AG08396 (cell line): ENCODE measurements at places on chromosomes 7 and 10.

- DNase-seq, result no peak
Measured at GRCh38 chr7:29139191-29139590, 7.1 kb downstream of the CPVL start.

DNA sequence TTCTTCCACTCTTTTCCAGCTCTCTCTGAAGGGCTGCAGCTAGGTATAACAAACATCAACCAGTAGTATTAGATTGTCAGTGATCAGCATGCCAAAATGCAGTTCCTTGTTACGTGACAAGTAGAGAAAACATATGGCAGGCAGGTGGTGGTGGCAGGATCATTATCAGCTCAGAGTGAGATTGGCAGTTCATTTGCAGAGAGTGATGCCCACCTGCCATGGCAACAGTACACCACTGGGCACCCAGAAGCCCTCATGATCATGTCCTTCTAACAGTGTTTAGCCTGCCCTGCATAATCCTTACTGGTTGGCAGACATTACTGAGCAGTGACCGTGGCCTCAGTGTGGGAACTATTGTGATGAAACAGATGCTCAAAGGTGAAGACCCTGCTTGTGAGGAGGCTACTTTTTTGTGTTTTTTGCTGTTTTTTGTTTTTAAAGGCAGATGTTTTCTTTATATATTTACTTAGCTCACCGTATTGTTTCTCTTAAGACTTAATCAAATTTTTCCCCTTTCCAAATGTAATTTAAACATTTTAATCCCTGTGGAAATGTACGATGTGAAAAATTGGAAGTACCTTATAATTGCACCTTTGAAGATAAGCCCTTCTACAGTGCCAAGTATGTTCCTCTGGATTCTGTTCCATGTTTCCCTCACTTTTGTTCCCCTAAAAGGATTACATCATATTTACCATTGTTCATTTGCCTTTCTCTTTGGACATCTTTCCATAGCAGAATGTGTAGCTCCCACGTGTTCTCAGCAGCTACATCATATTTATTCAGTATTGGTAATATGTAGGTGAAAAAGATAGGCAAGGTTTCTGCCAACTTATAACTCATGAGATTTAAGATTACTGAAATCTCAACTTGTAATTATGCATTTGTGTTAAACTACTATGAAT is 179.6 kb downstream of the SND1 start:
- no peak for DNase-seq

- no peak for DNase-seq
Measured at GRCh38 chr7:55488216-55488615, 84.1 kb downstream of the VOPP1 start.

DNA sequence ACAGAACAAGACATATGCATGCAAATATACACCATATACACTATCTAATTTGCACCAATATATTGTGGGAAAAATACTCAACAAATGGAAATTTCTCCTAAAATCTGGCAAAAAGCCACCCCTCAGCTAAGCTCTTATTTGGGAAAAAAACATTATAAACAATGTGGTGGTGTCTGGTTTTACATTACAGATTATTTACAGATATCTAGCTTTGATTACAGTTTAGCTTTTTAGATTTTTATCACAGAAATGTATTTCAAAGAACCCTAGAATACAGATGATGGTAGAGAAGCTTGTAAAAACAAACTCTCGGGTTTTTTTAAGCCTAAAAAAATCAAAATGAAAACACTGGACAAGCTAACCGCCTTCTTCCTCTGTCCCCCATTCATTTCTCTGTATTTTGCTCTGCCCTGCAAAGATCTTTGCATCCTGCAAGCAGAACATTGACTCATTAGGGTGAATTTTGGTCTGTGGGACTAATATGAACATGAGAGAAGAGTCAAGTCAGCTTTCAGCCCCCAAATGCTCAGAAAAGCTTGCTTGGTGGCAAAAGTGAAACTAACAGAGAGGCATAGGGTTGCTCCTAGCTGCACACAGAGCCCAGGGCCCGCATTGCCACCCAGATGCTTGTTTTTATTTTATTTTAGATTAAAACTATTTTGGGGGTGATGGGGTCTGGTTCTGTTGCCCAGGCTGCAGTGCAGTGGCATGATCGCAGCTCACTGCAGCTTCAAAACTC is 88.8 kb upstream of the LYZL1 start:
- no peak for DNase-seq

DNA sequence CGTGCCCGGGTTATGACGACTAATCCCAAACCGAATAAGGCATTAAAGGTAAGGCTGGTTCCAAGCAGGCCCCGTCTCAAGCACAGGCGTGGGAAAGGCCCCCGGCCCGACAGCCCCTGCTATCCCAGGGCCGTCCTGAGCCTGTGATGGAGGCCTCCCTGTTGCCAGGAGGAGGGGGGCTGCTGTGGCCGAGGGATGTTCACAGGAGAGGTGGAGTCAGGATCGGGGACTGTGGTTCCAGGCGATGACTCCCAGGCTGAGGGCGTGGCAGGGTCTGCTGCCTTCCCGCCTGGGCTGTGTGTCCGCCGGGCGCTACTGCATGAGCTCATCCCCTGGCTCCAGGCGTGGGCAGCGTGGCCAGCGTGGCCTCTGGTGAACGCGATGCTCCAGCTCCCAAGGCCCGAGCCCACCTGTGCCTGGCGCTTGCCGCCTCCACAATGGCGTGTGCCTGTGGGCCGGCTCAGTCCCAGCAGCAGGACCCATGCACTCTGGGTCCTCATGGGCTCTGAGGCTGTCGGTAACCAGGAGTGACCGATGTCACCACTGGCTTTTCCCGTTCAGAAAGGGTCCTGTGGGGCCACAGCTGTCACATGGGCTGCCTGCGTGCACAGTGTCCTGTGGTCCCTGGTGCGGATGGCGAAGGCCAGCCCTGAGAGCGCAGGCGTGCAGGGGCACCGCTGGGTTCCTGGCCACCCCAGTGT is 8.8 kb downstream of the MAFK start:
- no peak for DNase-seq

- DNase-seq, result no peak
Measured at GRCh38 chr10:89867964-89868363, 166.6 kb downstream of the KIF20B start.

DNA sequence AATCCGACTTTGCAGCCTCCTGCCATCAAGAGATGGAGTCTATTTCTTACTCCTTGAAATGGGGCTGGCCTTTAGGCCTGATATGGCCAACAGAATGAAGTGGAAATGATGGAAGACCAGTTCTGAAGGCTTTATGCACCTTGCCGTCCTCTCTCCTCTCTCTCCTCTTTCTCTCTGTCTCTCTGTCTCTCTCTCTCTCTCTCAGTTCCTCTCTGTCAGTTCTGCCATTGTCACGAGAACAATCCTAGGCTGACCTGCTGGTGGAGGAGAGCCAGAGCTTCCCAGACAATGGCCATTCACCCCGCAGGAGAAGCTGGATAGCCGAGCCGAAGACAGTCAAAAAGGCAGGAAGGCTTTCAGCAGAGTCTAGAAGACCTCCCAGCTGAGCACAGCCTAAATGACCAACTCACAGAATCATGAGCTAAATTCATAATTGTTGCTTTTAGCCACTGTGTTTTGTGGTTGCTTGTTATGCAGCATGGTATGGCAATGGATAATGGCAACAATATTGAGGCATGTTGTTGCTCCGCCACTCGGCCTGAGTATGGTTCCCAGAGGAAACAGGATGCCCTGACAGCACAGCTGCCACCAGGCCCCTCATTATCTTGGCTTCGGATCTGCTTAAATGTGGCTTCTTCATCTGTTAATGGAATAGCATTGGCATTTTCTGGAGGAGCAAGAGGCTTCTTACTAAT is 35.5 kb downstream of the FRMPD2 start:
- no peak for DNase-seq

DNA sequence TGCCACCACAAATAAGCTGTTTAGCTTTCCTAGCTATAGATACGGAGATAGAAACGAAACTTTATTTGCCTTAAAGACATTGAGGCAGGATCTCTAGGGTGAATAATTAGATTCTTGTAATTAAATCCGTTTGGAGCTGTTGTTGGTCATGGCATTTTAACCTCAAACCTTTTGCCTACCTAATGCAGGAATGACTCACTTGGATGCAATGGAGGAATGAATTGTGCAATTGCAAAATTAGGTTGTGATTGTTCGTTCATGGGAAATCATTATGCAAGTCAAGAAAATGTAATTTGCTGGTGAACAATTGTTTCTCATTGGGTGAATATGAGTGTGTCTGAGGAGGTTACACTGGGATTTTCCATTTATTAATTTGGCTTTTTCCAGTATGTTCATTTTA is 703.5 kb downstream of the GATA3 start:
- no peak for DNase-seq

- no peak for DNase-seq
Measured at GRCh38 chr7:127393368-127394058, 1.0 kb upstream of the ZNF800 start.

GRCh38 chr10:132806110-132806509 is 20.2 kb upstream of the NKX6-2 start:
- DNase-seq, result no peak

DNA sequence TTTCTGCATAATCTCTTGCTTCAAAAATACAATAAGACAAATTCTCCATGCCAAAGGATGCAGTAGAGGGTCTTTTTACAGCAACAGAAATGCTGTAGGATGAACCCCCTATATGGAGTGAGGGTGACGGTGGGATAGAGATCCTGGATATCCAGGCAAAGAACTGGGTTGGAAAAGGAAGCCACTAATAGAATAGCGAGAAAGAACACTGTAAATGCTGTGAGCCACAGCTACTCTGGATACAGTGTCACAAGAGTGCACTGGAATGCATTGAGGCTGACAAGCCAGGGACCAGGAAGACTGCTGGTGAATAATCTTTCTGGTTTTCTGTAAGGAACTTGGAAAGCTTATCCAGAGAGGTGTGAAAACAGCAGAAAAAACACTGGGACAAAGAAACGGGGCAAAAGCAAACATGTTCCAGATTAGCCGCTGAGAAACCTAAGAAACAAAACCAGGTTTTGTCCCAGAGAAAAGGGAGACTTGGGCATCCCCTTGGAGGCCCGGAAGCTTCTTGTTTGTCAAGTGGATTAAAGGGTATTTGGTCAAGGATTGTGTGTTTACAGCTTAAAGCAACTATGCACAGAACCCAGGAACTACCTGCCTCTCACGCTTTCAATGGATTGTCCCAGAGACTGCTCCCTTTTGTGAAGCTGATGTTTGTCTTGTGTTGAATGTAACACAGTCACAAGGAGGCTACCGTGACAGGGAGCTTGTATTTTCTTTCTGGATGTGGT is 6.2 kb upstream of the MSMB start:
- DNase-seq, result no peak

DNA sequence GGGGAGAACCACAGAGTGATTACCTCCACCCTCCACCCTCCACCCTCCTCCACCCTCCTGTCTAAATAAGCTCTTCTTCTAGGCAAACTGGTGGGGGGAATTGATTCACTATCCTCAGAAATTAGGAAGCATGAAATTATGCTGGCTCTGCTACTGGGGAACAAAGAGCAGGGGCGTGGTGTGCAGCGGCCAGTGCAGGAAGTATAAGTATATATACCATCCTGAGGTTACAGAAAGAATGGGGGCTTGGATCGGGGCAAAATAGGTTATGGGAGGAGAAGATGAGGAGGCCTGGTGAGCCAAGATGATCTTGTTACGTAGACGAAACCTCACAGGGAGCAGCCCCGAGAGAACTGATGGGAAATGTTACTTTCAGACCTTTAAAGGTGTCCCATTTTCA is 49.1 kb downstream of the SYPL1 start:
- no peak for DNase-seq

DNA sequence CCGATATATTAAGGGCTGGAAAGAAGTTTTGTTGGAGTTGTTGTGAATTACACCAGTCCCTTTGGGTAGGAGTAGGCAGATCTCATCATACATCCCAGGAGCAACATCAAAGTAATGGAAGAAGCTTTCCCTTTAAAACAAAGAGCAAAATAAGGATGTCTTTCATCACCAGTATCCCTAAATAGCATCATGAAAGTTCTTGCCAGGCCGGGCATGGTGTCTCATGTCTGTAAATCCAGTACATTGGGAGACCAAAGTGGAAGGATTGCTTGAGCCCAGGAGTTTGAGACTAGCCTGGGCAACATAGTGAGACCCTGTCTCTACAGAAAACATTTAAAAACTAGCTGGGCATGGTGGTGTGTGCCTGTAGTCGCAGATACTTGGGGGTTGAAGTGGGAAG is 38.7 kb downstream of the LRRC20 start:
- DNase-seq, result no peak

DNA sequence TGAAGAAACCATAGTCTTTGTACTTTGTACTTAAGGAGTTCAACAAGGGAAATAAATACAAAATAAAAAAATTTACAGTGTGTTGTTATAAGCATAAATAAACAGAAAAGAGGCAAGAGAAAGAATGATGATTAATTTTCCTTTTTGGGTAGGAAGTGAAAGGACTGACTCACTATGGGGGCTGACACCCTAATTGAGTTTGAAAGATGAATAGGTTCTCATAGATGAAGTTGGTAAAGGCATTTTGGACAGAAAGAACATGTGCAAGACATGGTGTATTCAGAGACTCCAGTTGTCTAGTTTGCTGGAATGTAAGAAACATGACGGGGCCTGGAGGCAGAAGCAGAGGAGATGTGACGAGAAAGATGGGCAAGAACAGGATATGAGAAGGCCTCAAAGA is 83.7 kb downstream of the VPS50 start:
- DNase-seq, result no peak

GRCh38 chr7:108291791-108292440 is 161.8 kb upstream of the LAMB4 start:
- no peak for DNase-seq

DNA sequence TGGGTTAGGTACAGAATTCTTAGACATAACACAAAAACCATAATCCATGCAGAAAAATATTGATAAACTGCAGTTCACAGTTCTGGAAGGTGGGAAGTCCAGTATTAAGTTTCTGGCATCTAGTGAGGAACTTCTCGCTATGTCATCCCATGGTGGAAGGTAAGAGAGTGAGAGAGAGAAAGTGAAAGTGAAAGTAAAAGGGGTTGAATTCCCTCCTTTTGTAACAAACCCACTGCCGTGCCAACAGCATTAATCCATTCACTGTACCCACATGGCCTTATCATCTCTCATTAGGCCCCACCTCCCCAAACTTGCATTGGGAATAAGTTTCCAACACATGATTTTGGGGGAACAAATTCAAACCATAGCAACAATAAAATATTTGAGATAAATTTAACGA is 17.1 kb downstream of the ZNF485 start:
- DNase-seq, result no peak

DNA sequence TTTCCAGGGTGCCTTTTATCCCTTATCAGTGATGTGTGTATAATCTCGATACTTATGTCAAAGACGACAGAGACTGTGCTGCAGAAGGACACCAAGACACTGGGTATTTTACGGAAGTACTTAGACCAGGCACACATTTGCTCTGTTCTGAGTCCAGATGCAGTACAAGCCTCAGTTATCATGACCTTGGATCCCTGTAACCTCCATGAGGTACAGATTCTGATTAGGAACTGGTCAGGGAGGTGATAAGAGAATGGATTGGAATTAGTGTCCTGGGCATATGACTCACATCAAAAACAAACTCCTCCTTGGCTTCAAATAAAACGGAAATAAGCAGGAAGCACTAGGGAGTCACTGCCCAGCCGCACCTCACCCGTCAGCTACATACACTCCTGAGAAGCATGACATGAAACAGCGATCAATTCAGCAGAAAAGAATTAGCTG is 146.5 kb downstream of the SFMBT2 start:
- no peak for DNase-seq

GRCh38 chr7:43735403-43735801 is 6.1 kb upstream of the COA1 start:
- DNase-seq, result no peak
